Activated T-helper 17 cell treated with anti-CD3 and anti-CD28 coated beads, Interleukin-2, amount 50 U/mL, for 72 hours (primary cell): ENCODE measurements at places on chromosomes 4 and X.

GRCh38 chrX:104864296-104864695 is 298.3 kb downstream of the IL1RAPL2 start:
- ATAC-seq, result no peak

GRCh38 chrX:154371789-154372300 is 2.6 kb downstream of the FLNA start:
- ATAC-seq, result no peak

DNA sequence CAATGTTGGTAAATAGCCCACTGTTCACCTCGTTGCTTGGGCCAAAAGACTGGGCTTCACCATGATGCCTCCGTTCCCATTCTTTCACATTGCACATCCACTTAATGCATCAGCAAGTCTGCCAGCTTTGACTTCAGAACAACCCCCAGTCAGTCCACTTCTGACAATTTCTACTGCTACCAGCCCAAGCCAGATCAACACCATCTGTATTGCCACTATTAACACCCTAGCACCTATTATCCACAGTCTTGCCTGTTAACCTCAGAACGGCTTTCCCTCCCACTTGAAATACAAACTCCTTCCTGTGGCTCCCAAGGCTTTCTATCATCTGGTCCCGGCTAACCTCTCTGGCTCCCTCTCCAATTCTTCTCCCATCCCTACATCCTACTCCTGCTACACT is 95.7 kb downstream of the SH3RF1 start:
- no peak for ATAC-seq

- ATAC-seq, result no peak
Measured at GRCh38 chr4:97978791-97979488, 164.3 kb downstream of the STPG2 start.

GRCh38 chr4:160091631-160092030 is 988.8 kb downstream of the RAPGEF2 start:
- ATAC-seq, result no peak

DNA sequence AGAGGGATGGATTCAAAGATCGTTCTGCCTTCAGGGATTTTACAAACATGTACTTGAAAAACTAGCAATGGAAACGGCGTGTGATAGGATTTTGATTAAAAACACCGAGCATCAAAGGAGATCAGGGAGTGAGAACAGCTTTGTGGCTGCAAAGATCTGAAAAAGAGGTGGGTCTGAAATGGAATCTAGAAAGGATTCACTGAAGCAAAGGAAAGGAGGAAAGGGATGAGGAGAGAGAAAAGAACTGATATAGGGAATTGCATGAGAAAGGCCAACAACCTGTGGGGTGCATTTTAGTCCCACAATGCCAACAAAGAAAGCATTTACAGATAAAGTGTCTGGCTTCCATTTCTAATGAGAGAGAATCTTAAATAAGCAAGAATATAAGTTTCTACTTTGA is 23.1 kb downstream of the ADH4 start:
- no peak for ATAC-seq

DNA sequence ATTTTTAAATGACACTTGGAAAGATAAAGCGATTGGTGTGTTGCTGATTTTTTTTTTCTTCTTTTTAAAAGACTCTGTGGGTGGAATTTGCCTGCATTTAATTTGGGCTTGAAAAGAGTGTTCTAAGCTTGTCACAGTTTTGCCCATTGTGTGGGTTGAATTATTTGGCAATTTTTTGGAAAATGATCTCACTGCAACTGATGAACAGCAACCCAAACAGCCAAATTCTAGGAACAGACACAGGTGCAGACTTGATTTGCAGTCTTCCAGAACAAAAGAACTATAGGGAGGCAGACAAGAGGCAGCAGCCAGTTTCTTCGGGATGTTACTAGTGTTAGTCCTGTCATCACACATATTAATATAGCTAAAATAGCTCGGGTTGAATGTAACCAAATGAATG is 40.5 kb downstream of the CASP6 start:
- ATAC-seq, result no peak

GRCh38 chr4:3280466-3280865 is 12.4 kb upstream of the RGS12 start:
- ATAC-seq, result no peak

DNA sequence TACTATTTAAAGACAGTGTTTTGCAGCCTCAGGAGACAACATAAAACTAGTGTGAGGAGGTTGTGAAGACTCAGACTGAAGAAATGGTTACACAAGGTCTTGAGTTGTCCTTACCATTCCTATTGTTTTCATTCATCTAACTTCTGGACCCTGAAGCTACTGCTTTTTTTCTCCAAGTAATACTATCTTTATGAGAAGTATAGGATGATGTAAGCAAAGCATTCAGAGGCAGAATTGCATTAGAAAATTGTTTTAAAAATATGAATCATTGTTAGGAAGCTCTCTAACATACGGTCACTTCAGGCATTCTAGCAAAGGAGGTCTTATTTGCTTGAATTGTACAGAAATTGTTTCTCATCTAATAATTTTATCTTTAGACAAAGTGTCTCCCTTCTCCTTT is 357.8 kb downstream of the TLL1 start:
- ATAC-seq, result no peak

- ATAC-seq, result no peak
Measured at GRCh38 chr4:6760865-6761264, 21.7 kb upstream of the KIAA0232 start.

- ATAC-seq, result no peak
Measured at GRCh38 chr4:151046609-151047008, 31.5 kb upstream of the LRBA start.

GRCh38 chr4:76211769-76212708 is 1.6 kb downstream of the SCARB2 start:
- ATAC-seq, result no peak

GRCh38 chr4:185825737-185826136 is 13.7 kb upstream of the SORBS2 start:
- no peak for ATAC-seq

DNA sequence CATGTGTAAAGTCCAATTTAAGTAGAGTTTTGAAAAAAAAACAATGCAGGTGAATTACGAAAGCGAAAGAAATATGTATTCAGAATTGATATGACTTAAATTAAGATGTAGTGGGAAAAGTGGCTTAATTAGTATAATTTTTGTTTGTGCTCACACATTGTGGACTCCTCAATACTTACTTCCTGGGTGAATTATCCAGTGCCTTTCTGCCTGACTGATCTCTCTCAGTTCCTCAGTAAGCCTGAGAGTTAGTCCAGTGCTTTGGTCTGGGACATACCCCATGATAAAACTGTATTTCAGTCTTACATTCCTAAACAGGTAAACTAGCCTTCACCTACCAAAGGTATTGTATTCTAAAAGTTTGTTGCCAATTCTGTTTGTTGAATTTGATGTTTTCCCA is 8.4 kb downstream of the PGAM4 start:
- peak; percentile 74 for ATAC-seq

DNA sequence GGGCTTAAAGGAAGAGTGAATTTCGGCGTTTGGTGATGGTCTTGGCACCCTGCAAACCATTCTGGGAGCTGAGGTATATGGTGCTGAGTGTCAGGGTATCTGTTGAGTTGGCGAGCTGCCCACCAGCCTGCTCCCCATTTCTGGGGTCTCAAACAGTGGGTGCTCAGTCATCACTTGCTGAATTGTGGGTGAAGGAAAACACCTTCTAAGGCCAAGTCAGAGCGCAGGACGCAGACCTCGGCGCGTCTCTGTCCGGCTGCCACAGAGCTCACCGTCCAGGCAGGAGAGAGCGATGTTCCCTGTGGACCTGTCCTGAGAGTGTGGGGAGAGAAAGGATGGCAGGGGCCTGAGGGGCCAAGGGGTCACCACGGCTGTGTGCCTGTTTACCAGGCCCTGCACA is 111.2 kb downstream of the SORCS2 start:
- ATAC-seq, result no peak

DNA sequence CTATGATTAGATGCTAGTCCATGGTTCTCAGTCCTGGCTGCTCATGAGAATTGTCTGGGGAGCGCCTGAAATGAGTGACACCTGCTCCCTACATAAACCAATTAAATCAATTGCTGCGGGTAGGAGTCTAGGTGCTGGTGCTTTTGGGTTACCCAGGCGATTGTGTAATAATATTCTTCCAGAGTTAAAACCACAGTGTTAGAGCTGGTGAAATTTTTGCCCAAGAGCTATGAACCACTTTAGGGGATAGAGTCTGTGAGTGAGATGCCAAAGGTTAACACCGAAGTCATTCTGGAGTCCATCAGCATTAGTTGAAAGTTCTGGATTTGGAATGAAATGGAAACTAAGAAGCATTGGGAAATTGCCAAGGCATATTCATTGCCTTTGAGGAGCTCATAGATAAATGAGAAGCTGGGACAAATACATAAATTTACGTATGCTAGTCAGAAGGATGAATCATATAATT is 15.3 kb downstream of the PDK3 start:
- ATAC-seq, result peak; percentile 20

DNA sequence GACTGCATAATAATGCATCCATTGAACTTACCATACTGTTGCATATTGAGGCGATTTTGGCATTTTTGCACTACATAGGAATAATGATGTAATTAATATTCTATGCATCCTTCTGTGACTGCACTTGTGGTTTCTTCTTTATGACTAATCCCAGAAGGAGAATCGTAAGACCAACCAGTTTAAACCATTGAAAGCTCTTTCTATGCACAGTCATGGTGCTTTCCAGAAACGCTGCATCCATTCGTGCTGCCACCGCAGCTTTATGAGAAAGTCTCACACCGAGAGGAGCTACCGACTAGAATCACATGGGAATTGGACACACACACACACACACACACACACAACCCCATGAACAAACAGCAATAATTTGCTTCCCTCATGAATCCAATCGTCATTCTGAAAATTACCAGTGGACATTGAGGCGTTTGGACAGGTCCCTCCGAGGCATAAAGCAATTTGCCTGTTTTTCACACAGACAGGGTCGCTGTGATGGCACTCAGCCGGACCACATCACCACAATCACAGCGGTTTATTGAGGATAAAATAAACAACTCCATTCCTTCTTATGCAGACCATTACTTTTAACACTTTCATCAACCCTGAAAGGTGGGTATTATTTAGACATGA is 64.2 kb downstream of the PACRGL start:
- no peak for ATAC-seq

- ATAC-seq, result no peak
Measured at GRCh38 chr4:120754590-120754989, 167.9 kb downstream of the PRDM5 start.

DNA sequence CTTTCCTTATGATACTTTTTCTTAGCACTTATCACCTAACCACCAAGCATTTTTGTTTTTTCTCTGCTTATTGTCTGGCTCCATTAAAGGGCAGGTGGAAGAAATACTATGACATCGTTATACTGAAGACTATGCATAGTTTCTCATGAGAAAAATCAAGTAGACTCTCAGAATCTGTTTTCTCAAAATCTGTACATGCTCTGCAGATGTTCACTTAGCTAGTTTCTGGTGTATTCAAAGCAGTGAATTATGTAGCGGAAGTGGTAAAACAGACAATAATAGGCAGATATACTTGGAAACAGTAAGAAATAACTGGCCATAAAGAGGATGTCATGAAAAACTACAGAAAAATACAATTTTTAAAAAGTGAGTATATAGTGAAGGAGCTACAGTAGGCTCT is 146.0 kb downstream of the STIM2 start:
- no peak for ATAC-seq

GRCh38 chr4:2790583-2791517 is 2.0 kb upstream of the SH3BP2 start:
- no peak for ATAC-seq

DNA sequence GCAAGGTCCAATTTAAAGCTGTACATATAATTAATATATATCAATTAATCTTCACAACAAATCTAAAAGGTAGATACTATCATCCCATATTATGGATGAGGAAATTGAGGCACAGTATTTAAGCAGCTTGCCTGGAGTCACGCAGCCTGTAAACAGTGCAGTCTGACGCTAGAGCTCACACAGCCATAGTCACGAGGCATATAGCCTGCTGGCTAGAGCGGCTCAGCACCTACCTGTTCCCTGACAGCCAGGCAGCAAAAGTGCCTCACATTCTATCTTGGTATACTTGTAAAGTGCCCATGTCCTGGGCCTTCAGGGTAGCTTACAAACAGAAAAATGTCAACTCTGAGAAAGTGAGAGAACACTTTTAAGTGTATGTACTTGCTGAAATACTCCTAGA is 222.6 kb upstream of the NEIL3 start:
- ATAC-seq, result no peak
